Spleen (tissue), 13 donors: ENCODE measurements at places on chromosomes 7 and 10. TPM values are rescaled to one million over a fixed set of nuclear protein-coding genes. Genes with fewer than 3 reads are reported as not detected.

Gene FGL2
- 13.7 TPM for polyA plus RNA-seq

GRCh38 chr7:47663851-47664250 lies 81.9 kb upstream of the TNS3 start:
- no peak for DNase-seq

GRCh38 chr10:132981173-132981555 lies 38.8 kb upstream of the CFAP46 start:
- peak; percentile 75 for DNase-seq

DNA sequence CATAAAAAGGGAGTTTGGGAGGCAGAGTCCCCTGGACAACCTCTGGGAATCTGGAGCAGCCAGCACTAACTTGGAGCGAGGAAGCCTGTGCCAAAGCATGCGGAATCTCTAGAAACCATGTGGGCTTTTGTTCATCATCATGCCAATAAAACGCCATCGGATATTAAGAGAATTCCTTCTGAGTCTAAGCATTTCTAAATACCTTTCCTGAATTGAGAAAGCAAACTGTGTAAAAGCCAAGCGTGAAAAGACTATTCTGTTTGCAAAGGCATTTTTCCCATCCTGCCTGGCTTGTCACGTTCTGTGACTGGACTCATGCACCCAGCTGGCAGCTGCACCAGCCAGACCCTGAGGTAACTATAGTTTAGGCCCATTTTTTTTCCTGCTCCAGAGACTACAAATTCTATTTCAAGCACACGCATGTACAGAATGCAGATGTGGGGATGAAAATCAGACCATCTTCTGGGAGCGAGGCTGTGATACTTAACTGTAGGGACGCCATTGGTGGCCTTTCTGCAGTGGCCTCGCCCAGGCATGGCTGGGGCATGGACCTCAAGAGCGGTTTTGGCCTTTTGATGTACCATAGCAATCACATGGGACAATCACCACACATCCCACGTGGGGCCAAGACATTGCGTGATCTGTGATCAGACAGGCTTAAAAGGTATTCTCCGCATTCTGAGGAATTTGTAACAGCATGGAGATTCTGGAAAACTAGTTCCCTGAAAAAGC lies 218.9 kb downstream of the KIAA1217 start:
- no peak for DNase-seq

GRCh38 chr10:116608686-116609594 lies 11.8 kb upstream of the PNLIPRP2 start:
- DNase-seq: no peak

- DNase-seq: peak; percentile 88
Observed at GRCh38 chr7:21944616-21945453, 864 bp downstream of the CDCA7L start.

DNA sequence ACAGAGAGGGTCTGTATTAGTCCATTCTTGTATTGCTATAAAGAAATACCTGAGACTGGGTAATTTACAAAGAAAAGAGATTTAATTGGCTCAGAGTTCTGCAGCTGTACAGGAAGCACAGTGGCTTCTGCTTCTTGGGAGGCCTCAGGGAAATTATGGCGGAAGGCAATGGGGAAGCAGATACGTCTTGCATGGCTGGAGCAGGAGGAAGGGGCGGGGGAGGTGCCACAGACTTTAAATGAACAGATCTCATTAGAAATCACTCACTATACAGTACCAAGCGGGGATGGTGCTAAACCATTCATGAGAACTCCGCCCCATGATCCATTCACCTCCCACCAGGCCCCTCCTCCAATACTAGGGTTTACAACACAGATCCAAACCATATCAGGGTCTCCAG lies 3.7 kb upstream of the CALU start:
- DNase-seq: peak; percentile 85

- DNase-seq: no peak
Observed at GRCh38 chr10:16192337-16192736, 244.5 kb upstream of the PTER start.

GRCh38 chr10:101397140-101397539 lies 43.2 kb downstream of the BTRC start:
- no peak for DNase-seq

GRCh38 chr10:23538968-23539367 lies 100.1 kb downstream of the OTUD1 start:
- DNase-seq: no peak

DNA sequence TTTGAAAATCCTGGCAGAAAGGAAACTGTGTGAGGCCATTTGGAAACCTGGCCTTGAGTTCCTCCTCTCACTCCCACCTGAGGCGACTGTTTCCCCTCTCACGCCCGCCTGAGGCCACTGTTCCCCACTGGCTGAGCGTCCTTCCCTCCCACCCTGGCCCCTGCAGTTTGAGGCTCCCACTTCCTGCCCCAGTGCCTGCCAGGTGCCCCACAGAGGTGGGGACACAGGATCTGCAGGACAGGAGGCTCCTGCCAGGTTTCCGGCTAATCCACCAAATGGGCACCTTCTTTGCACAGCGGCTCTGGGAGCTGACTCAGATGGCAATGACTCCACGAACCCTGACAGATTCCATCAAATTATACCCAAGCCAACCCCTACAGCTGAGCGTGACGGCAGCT lies 24.3 kb upstream of the LARP4B start:
- DNase-seq: no peak
